ENCODE measurements at places on chromosomes 5 and 9. TPM values are rescaled to one million over a fixed set of nuclear protein-coding genes. Genes with fewer than 3 reads are reported as not detected.

DNA sequence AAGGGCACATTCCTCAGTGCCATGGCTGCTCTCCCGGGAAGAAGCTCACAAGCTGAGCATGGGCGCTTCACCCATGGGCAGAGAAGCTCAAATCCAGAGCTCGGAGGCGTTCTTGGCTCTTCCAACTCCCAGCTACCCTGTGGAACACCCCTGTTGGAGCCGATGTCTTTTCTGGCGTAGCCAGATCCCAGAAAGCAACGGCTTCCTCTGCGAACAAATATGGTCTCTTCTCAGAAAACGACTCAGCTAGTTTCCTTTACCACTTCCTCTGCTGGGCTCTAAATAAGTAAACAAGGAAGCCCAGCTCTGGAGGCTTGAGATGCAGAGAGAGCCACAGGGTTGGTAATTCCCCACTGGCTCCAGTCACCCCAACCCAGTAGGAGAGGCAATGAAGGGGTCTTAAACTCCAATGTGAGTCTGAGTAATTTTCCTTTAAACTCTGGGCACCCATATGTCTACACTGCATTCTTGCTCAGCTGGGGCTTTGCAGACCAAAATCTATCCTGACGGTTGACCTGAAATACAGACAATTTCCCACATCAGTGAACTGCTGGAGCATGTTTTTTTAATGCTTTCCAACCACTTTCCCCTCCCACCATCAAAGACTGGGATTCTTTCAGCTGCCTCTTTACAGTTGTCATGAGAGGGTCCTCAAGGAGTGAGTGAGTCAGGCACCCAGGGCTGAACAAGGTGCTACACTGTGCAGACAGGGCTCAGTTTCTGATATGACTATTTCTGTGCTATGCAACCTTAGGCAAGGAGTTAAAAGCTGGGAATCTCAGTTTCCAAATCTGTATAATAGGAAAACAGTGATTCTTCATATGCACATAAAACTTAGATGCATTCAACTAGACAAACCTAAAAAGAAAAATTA lies at the start of gene LCP2:
Gene LCP2, minus strand, starts transcription at position 189 of the 874 bp plus-strand sequence. Its CDS starts 166 bp downstream, at position 23.
- H3K4me1 ChIP-seq = no peaks in the 10 kb centered on the region
- no peak for DNase-seq
- peaks cover 46% of the 10 kb centered on the region for H3K27me3 ChIP-seq
- no peak within 1 kb of the TSS for H3K4me3 ChIP-seq
- no peak within 1 kb of the TSS for H3K27ac ChIP-seq

- H3K27ac ChIP-seq = no peak overlapping the region
- H3K27me3 ChIP-seq = no peaks in the 10 kb centered on the region
- H3K4me1 ChIP-seq = peaks cover 15% of the 10 kb centered on the region
- DNase-seq = no peak
- no peak overlapping the region for H3K4me3 ChIP-seq
Observed at GRCh38 chr9:116101516-116101915, 52.1 kb upstream of the PAPPA start.

- H3K4me1 ChIP-seq = peaks cover 11% of the 10 kb centered on the region
- no peak for DNase-seq
- H3K27ac ChIP-seq = no peak overlapping the region
- peaks cover 63% of the 10 kb centered on the region for H3K27me3 ChIP-seq
Observed at GRCh38 chr5:3590161-3590966, 5.3 kb upstream of the IRX1 start.

DNA sequence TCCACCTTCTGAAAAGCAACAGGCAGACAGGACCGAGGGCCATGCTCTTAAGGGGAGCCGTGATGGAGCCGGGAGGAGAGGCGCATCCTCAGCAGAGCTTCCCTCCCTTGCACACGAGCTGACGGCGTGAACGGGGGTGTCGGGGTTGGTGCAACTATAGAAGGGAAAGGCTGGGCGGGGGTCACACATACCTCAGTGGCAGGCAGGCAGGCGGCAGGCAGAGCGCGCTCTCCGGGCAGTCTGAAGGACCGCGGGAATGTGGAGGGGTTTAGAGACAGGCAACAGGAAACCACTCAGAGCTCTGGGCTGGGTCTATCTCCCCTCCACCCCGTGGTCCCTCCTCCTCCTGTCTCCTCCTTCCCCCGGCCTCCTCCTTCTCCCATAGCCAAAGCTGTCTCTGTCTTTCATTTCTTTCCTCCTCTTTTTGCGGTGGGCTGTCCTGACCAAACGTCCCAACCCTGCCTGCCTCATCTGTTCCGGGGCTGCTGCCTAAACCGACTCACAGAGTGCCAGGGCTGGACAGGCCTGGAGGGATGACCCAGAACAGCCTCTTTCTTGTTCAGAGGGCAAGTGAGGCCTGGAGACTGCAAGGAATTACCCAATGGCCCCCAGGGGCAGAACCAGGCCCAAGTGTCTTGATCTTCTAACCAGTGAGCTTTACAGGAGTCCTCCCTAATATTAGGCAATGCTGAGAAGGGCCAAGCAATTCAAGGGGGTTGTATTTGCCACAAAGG lies at the start of gene SPARC:
Gene SPARC, minus strand, starts transcription at position 242 of the 734 bp plus-strand sequence. CDS start 10,727 bp downstream, outside the sequence.
- peaks cover 38% of the 10 kb centered on the region for H3K4me1 ChIP-seq
- H3K27ac ChIP-seq = peak within 1 kb of the TSS; percentile 100
- H3K27me3 ChIP-seq = no peaks in the 10 kb centered on the region
- peak within 1 kb of the TSS; percentile 96 for H3K4me3 ChIP-seq

SURF4 gene
- total RNA-seq = 243 TPM

DNA sequence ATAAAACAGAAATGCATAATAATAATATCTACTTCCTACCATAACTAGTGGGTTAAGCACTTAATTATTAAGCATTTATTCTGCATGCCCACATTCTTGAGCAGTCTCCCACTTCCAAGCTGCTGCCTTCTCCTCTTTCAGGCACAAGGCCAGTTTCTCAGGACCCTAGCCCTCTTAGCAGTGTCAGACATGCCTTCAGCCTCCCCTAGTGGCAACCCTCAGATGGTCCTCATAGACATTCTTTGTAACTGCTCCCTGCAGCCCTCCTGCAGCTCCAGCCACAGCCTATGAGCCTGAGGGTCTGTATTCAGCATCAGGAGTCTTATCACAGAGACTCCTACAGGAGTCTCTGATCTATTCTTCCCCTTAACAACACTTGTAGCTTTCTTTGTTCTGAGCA lies 3.9 kb downstream of the IL9 start:
- H3K27ac ChIP-seq = no peak overlapping the region
- no peak for DNase-seq
- peaks cover 11% of the 10 kb centered on the region for H3K27me3 ChIP-seq
- H3K36me3 ChIP-seq = no peaks in the 10 kb centered on the region
- H3K4me3 ChIP-seq = no peak overlapping the region

GRCh38 chr5:54171645-54172384 lies 138.6 kb downstream of the ARL15 start:
- no peaks in the 10 kb centered on the region for H3K27me3 ChIP-seq
- H3K27ac ChIP-seq = no peak overlapping the region
- DNase-seq = no peak
- H3K4me3 ChIP-seq = no peak overlapping the region

DNA sequence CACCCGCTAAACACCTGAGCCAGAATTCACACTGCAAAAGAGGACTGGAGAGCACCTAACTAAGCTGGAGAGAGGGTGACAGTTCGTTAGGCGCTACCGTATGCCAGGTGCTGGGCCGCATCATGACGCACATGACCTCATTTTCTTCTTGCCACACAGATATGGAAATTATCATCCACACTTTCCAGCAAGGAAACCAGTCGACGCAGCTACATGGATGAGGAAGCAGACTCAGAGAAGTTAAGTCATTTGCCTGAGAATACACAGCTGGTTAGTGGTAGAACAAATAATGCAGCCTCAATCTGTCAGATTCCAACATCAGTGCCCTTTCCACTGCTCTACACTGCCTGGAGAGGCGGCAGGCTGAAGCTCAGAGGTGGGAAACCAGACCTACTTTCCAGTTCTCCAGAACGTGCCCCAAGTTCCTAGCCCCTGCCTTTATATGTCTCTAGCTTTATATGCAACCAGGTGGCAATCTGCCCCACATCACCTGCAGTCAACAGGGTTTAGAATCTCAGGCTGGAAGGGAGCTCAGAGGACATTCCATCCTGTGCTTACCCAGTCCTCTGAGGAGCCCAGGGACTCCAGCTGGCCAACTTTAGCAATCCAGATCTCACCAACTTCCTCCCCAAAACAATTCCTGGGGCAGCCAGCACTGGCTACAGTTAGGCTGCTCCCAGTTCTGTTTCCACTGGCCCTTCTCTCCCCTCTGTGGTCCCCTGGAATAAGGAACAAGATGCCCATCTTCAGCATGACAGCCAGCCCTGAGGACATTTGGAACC lies 8.8 kb downstream of the TNIP1 start:
- peaks cover 78% of the 10 kb centered on the region for H3K4me1 ChIP-seq
- H3K27me3 ChIP-seq = no peaks in the 10 kb centered on the region
- DNase-seq = no peak
- H3K4me3 ChIP-seq = no peak overlapping the region

DNA sequence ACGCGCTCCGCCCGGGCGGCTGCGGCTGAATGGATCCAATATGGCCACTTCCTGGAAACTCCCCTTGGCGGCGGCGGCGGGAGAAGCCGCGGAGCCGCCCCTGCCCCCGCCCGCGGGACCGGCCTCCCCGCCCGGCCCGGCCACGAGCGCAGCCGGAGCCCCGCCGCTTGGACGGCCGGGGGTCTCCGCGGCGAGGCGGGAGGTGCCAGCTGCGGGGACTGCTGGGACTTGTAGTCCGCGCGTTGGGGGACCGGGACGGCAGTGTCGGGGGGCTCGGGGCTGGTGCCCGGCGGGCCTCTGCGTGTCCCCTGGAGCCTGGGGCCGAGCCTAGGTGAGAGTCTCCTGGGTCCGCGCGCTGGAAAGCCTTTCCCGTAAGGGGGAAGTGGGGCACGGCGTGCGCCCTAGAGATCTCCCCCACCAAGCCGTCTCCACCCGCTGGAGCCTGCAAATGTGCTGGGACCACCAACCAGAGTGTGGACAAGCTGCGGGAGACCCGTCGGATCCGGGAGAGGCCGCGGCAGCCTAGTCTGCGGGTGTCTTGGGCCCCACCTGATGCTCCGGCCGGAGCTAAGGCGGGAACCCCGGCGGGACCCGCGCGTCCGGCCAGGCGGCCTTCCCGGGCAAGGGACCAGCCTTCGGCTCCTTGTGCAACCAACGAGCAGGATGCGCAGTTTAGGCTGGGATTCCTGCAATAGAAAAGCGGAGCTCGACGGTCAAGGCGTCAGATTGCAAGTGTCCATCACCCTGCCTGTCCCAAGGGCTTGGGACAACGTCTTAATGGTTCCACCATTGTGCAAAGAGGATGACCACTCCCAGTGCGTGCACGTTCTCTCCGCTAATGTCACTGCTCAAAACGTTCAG lies at the start of gene SEPTIN8:
Gene SEPTIN8, minus strand, starts transcription at position 31 of the 861 bp plus-strand sequence. CDS start 102 bp downstream, outside the sequence.
- H3K4me1 ChIP-seq = peaks cover 54% of the 10 kb centered on the region
- H3K36me3 ChIP-seq = no peaks in the 10 kb centered on the region
- H3K27ac ChIP-seq = peak within 1 kb of the TSS; percentile 89
- H3K27me3 ChIP-seq = peaks cover 3% of the 10 kb centered on the region
- H3K4me3 ChIP-seq = peak within 1 kb of the TSS; percentile 80
- no peak for DNase-seq

OTP gene
- not detected for total RNA-seq

- no peak for DNase-seq
- no peaks in the 10 kb centered on the region for H3K27me3 ChIP-seq
- peak overlapping the region; percentile 59 for H3K27ac ChIP-seq
Observed at GRCh38 chr9:35827486-35827885, 1.0 kb downstream of the FAM221B start.

- no peaks in the 10 kb centered on the region for H3K36me3 ChIP-seq
- no peak for DNase-seq
- H3K27me3 ChIP-seq = no peaks in the 10 kb centered on the region
- H3K4me1 ChIP-seq = peaks cover 10% of the 10 kb centered on the region
Observed at GRCh38 chr9:121220996-121221663, 19.5 kb upstream of the RAB14 start.

DNA sequence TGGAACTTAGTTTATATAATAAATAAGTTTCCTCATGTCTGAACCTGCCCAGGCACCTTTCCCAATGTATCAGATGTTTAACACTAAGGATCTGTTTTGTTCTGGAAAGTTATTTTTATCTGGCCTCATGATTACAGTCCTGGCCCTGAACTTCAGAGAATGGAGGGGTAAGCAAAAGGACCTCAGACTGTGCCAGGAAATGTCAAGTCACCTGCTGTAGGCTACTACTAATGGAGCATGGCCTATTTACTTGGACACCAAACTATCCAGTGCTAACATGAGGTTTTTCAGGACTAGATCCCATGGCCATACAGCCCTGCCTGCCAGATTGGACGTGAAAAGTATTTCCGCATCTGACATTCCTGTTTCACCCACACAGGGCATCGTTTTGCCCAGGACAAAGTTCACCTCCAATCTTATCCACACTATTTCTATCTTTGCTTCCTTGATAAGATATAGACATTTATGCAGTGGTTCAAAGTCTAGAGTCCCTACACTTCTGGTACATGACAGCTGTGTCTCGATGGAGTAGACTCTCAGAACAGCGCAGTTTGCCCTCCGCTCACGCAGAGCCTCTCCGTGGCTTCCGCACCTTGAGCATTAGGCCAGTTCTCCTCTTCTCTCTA lies at the start of gene BTNL8:
Gene BTNL8, plus strand, starts transcription at position 539 of the 626 bp plus-strand sequence. CDS start 152 bp downstream, outside the sequence.
- no peak within 1 kb of the TSS for H3K4me3 ChIP-seq
- DNase-seq = no peak
- peaks cover 8% of the 10 kb centered on the region for H3K27me3 ChIP-seq
- no peaks in the 10 kb centered on the region for H3K4me1 ChIP-seq
- no peaks in the 10 kb centered on the region for H3K36me3 ChIP-seq
- no peak within 1 kb of the TSS for H3K27ac ChIP-seq

IL33 gene
- not detected for total RNA-seq

DNA sequence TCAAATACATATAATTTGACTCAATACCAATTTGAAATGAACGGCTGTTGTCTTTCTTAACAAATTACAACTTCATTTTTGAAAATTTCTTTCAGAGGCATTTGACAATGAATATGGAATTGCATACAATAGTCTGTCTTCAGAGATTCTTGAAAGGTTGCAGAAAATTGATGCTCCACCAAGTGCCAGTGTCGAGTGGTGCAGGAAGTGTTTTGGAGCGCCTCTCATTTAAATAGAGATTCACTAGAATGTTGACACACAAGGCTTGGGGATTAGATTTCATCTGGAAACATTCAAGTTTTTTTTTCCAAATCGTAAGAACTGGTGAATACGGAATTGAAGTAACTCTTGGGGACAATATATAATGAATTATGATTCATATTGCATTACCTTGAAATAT lies 8.1 kb downstream of the RPS6 start:
- H3K4me3 ChIP-seq = no peak overlapping the region
- H3K36me3 ChIP-seq = peaks cover 15% of the 10 kb centered on the region
- no peak for DNase-seq

RABEPK gene
- 25.3 TPM for total RNA-seq

DNA sequence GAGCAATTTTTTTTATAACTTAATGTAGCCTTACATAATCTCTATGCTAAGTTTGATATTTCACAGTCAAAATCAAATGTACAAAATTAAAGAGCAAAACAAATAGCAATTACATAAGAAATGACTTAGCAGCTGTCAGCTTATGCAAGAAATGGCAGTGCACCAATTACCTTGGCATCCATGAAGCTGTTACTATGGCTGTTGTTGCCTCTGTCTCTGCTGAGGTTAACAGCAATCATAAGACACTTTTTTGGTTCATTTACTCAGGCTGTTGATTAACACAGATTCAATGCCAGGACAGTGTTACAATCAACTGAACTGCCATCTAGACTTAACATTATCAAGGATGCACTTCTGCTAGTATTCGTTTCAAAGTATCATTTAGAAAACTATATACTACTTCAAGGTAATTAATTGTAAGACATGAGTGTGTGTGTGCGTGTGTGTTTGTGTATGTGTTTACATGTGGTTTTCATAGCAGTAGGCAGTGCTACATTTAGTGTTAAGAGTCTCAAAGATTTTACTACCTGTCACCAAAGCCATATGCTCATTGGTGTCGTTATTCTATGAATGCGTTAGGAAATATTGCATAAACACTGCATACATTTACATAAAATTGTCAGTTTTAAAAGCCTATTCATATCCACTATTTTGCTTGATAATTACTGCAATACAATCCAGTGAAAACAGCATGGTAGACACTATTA lies 1084.2 kb upstream of the COX7C start:
- no peak overlapping the region for H3K4me3 ChIP-seq
- no peaks in the 10 kb centered on the region for H3K36me3 ChIP-seq
- no peaks in the 10 kb centered on the region for H3K4me1 ChIP-seq

Measured in chondrocyte (in vitro differentiated cells).